ENCODE measurements at places on chromosomes 2 and 18.

GRCh38 chr2:96923810-96924774, 54.2 kb upstream of the SEMA4C start:
- no peak for DNase-seq

DNA sequence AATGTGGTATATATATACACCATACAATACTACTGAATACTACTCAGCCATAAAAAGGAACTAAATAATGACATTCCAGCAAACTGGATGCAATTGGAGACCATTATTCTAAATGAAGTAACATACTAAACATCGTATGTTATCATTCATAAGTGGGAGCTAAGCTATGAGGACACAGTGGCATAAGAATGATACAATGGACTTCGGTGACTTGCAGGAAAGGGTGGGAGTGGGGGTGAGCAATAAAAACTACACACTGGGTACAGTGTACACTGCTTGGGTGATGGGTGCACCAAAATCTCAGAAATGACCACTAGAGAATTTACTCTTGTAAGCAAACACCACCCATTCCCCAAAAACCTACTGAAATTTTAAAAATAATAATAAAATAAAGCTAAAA, 87.9 kb downstream of the RAB31 start:
- no peak for DNase-seq

- DNase-seq = no peak
Measured at GRCh38 chr2:174874085-174874484, 109.8 kb upstream of the CHRNA1 start.

- DNase-seq = no peak
Measured at GRCh38 chr2:19899985-19900930, 1.5 kb downstream of the TTC32 start.

DNA sequence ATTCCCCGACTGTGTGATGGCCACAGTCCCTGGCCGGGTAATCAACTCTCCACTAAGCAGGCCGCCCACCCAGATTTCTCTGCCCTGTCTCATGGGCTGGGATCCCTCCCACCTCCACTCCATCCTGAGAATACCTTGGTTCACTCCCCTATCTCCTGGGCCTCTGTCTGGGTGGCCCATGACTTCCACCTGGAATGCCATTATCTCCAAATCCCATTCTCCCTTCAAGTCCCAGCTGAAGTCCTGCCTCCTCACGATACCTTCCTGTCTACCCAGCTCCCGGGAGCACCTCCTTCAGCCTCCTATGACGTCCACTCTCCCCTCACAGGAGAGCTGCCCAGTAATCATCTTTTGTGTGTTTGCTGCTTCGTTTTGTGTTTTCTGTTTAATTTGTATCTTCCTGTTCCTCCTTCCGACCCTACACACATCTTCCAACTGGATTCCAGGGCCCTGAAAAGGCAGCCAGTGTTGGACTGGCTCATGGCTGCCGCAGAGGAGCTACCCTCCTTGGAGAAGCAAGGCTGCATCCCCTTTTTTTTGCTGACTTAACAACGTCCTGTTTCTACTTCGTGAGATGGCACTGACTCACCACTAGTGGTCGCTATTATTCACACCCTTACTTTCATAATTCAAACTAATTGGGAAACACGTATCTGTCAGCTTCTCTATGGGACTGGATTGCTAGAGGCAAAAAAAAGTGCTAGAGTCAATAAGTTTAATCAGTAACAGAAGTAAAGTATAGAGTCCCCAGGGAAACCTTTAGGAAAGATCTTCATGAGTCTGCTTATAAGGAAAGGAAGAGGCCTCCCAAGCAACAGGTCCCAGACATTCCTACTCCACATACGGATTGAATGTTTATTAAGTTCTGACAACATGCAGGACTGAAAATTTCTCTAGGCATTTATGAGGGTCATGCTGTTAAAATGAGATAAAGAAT, 171.9 kb upstream of the GATA6 start:
- DNase-seq = no peak

DNA sequence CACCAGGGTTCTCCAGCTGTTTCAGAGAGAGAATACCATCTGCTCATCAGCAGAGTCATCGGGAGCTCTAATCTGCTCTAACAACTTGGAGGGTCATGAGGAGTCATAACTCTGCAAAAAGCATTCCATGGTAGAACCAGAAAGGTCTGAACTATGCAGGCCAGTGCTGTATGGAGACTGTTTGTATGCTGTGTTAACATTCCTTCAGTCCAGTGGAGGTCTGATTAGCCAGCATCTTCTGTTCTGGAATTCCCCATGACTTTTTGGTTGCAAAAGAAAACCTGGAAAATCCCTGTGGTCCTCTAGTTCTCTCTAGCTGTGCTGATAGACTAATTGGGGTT, 9.4 kb upstream of the ITGB6 start:
- no peak for DNase-seq

GRCh38 chr2:131567891-131568290, 40.2 kb downstream of the CCDC74A start:
- DNase-seq = no peak

DNA sequence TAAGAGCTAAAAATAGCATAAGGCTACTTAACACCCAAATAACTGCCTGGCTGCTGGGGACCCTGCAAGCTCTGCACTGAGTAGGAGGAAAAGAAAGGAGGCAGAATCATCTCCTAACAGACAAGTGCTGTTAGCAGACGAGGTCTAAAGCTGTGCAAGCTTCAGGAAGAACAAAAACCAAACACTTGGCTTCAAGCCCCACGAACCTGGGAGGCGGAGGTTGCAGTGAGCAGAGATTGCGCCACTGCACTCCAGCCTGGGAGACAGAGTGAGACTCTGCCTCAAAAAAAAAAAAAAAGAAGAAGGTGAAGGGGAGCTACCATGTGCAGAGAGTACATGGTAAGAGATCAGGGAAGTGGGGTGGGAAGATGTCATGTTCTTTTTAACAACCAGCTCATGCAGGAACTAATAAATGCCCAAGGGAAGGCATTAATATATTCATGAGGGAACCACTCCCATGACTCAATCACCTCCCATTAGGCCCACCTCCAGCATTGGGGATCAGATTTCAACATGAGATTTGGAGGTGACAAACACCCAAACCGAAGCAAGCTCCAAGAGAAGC, 28.8 kb upstream of the INO80C start:
- DNase-seq = no peak

- no peak for DNase-seq
Measured at GRCh38 chr18:23968638-23969604, 45.6 kb upstream of the TTC39C start.

GRCh38 chr18:51153659-51154371, 43.7 kb downstream of the MEX3C start:
- DNase-seq = peak; percentile 19

- no peak for DNase-seq
Measured at GRCh38 chr2:28185153-28185552, 207.5 kb upstream of the FOSL2 start.

DNA sequence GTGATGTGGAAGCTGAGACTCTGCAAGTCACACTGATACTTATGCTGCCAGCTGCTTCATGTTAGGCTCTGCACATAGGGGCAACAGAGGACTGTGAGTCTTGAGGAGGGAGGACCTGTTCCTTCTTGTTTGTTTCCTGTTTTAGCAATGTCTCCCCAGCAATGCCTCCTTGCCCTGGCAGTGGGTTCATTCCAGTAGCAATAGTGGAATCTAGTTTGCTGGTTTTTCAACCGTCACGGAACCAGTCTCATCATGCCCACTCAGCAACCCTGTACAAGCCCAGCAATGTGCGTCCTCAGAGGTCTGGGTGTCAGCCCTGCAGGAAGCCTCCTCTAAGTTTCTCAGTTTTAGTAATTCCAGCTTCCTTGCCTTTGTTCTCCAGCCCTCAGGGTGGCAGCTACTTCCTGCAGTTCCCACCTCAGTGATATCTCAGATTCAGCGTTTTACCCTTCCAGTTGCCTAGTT, 20.5 kb upstream of the ITGB6 start:
- no peak for DNase-seq

DNA sequence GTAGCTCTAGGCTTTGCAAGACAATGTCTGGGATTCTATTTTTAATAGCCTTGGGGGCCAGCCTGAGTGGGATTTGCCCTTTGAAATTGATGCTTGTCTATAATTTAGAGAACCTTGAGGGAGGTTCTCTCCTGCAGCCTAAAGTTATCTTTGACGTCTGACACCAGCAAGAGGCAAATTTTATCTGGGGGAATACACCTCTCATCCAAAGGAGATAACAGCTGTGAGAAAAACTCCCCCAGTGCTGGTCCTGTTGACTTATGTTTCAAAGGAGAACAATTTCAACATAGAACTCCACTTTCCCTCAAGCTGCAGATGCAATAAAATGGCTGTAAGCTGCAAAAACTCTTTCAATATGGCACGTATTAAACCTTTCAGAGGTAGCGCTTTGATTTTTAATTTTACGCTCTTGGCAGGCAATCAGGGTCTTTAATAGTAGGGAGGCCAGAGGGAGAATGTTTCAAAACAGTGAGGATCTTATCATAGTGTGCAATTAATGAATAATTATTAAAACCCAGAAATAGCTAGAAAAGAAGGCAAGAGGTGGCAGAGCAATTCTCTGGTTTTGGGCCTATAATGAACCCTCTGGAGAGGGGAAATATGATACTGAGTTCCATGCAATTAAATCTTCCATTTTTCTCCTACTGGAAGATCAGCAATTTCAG, 62.4 kb downstream of the LYPD1 start:
- no peak for DNase-seq

DNA sequence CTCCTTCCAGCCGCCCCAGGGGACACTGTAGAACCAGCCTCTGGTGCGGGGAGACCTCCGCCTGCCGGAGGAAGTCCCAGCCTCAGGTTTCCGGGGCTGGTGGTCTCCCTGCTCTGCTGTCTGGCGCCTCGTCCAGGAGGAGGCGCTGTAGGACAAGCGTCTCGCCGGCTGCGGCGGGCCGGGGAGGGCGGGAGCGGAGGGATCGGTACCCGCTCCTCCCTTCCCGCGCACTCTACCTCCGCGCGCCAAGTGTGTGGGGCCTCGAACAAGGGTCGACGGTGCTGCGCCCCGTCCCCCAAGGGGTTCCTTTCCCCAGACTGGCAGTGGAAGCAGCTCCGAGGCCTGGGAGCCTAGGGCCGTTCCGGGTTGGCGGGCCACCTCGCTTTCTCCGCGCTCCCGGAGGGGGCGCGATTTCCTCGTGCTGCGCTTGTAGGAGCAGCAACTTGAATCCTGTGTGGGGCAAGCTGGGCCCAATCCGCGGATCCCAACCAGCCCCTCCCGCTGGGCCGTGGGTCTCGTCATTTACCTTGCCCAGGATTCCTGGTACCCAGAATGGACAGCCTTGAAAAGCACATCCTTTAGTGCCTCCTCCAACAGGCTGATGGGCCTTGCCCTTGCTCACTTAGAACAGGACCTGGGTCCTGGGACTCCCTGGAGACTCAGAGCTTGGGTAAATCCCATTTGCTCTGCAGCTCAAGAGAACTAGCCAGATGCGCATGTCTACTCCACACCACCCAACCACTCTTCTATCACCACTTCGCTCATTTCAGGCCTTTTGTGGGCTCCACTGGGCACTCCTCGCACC, 10.6 kb upstream of the HOXD4 start:
- DNase-seq = peak; percentile 42

DNA sequence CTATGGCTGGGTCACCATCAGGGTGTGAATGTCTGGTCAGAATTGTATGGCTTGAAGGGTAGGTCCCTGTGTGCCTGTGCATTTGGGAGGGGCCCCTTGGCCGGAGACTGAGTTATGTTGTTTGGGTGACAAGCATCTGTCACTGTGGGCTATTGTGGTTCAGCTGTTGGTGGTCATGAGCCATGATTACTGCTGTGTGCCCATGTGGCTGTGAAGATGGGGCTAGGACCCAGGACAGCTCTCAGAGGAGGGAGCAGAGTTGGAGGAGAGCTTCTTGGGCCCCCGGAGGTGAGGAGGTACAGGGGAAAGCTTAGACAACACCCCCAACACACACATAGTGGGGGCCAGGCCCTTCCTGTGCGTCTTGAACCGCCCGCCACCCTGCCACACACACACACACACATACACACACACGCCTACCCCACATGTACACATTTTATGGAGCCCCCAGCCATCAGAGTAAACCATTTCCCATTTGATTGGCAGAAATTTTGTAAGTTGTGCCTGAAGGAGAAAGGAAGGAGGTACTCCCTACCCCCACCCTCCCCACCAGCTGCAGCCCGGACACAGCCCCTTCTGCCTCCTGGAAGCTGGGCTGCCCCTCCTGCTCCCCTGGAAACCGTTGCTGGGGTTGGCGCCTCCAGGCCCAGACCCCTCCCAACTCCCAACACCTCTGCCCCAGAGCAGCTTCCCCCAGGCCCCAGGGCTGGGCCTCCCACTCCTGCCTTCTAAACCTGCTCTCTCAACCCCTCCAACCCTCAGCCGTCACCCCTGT, 2.0 kb downstream of the GAREM2 start:
- no peak for DNase-seq

- no peak for DNase-seq
Measured at GRCh38 chr2:106127282-106127771, 66.8 kb downstream of the UXS1 start.

- DNase-seq = no peak
Measured at GRCh38 chr18:79570266-79571201, 109.1 kb upstream of the CTDP1 start.

GRCh38 chr18:69257861-69258458, 142.7 kb upstream of the DOK6 start:
- DNase-seq = no peak

DNA sequence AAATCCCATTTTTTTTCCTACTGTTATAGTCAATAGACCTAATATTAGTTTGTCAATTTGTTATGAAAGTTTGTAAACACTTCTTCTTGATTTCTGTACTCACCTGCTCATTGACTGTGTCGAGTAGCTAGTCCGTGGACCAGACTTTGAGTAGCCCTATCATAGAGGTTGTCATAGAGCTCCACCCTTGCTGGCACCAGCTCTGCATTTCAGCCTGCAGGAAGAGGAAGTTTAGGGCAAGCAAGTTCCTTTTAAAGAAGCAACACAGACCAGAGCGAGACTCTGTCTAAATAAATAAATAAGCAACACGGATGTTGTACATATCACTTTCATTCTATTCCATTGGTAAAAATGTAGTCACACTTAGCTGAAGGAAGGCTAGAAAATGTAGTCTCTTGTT, 74.0 kb downstream of the MCFD2 start:
- DNase-seq = no peak

- DNase-seq = no peak
Measured at GRCh38 chr18:58453913-58454317, 175.0 kb downstream of the ALPK2 start.

GRCh38 chr2:241759067-241759807, 17.4 kb upstream of the GAL3ST2 start:
- DNase-seq = no peak

DNA sequence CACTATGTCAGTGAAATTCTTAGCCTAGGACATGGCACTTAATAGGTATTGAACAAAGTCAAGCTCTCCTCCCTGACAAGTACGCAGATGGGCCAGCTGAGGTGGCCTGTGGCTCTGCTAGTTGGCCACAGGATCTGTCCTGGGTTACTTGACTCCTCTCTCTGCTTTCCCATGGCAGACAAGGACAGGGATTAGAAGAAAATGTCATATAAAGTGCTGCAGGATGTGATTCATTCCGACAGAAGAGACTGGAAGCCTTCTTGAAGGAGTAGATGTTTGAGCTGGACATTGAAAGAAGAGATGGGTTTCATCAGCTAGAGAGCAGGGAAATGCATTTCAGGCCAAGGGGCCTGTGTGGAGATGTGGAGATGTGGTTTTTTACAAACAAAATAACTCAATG, 46.7 kb downstream of the SMAD7 start:
- DNase-seq = no peak

Measured in stimulated activated CD8-positive, alpha-beta memory T cell treated with anti-CD3 and anti-CD28 coated beads, Interleukin-2, amount 100 ng/mL, for 1 hour (primary cell).